ENCODE measurements at places on chromosomes 4 and X. TPM values are rescaled to one million over a fixed set of nuclear protein-coding genes. Genes with fewer than 3 reads are reported as not detected.

USO1 gene
- 109 TPM for total RNA-seq

LDOC1 gene
- 27.0 TPM for total RNA-seq

DNA sequence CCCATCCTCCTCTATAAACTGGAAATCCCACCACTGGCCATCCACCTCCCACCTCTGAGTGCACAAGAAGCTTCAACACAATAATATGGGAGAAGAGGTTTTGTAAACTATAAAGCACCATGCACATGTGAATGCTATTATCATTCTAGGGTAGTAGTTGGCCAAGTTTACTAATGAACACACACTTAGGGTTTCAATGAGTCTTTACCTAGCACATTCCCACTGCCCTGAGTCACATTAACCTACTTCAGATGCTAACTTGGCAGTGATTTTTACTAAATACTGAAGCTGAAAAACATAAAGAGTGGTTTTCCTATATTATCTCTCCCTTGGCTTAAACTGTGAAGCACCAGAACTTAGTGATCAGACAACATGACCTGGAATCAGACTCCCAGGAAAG is 93.9 kb downstream of the SH3KBP1 start:
- H3K4me1 ChIP-seq = peaks cover 2% of the 10 kb centered on the region
- H3K36me3 ChIP-seq = no peaks in the 10 kb centered on the region
- no peak overlapping the region for H3K4me3 ChIP-seq

GRCh38 chrX:106957856-106958255 is 37.7 kb downstream of the CLDN2 start:
- no peaks in the 10 kb centered on the region for H3K4me1 ChIP-seq
- no peak overlapping the region for H3K27ac ChIP-seq
- H3K27me3 ChIP-seq = no peaks in the 10 kb centered on the region
- H3K4me3 ChIP-seq = no peak overlapping the region
- no peaks in the 10 kb centered on the region for H3K36me3 ChIP-seq

GRCh38 chrX:19072372-19072771 is 49.9 kb downstream of the ADGRG2 start:
- H3K4me3 ChIP-seq = no peak overlapping the region
- H3K27ac ChIP-seq = no peak overlapping the region
- H3K4me1 ChIP-seq = no peaks in the 10 kb centered on the region
- H3K36me3 ChIP-seq = peaks cover 4% of the 10 kb centered on the region

Measured in H9 (cell line).